CD4-positive, alpha-beta T cell treated with Interleukin-6 for 4 hours (primary cell): ENCODE measurements at places on chromosomes 13 and 19.

GRCh38 chr13:39734952-39735351, 79.5 kb downstream of the COG6 start:
- DNase-seq, result no peak

GRCh38 chr13:97945792-97946419, 7.6 kb upstream of the IPO5 start:
- no peak for DNase-seq

DNA sequence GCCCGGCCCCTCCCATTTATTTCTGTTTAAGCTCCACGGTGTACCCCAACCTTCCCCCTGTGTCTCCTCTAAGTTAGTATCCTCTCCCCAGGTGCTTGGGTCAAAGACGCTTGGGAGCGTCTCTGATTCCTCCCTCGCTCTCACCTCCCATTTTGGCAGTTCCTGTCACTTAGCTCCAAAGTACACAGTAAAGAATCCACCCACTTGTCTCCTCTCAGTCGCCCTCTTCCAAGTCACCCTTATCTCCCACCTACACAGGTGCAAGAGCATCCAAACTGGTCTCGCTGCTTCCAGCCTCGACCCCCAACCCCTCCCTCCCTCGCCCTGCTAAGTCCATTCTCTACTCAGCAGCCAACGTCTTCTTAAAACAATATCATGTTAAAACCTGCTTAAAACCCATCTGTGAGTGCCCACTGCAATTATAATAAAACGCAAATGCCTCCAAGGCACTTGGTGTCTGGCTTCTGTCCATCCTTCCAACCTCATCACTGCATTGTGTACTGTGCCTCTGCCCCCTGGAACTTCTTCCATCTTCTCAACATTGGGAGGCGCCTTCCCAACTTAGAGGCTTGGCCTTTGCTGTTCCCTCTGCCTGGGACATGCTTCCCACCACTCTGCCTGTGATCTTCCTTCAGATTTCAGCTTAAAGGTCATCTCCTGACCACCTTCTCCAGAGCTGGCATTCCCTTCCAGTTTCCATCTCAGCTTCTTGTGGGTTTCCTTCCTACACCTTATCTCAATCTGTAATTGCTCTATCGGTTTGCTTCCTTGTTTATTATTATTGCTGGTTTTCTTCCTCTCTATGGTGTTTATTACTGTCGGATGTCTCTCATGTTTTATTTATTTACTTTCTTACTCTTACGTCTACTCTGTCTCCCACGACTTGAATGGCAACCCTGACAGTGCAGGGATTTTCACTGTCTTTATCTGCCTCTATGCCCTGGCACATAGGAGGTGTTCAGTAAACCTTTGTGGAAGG, 9.5 kb upstream of the KLK14 start:
- no peak for DNase-seq

- no peak for DNase-seq
These were observed 214.8 kb upstream of the UBL3 start for GRCh38 chr13:30065181-30065580.

DNA sequence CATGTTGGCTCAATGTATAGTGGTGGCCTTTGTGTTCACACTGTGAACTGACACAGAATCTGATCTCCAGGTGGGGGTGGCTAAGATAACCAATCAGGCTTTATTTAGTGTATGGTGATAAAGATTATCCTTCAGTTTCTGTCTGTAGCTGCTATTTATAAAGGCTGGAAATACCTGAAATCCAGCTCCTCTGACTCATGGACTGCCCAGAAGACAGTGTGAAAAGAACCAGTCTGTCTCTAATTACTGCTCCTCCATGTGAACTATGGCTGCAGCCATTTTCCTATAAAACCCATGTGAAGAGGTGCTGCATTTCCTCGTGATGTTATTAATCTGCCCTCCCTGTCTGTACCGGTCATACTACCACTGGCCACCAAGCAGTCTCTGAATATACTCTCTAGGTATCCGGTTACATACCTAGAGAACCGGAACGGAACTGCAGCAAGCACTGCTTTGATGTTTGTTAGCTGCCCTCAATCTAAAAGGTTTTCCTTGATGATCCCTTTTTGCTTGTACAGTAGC, 238.0 kb downstream of the LHFPL6 start:
- no peak for DNase-seq

DNA sequence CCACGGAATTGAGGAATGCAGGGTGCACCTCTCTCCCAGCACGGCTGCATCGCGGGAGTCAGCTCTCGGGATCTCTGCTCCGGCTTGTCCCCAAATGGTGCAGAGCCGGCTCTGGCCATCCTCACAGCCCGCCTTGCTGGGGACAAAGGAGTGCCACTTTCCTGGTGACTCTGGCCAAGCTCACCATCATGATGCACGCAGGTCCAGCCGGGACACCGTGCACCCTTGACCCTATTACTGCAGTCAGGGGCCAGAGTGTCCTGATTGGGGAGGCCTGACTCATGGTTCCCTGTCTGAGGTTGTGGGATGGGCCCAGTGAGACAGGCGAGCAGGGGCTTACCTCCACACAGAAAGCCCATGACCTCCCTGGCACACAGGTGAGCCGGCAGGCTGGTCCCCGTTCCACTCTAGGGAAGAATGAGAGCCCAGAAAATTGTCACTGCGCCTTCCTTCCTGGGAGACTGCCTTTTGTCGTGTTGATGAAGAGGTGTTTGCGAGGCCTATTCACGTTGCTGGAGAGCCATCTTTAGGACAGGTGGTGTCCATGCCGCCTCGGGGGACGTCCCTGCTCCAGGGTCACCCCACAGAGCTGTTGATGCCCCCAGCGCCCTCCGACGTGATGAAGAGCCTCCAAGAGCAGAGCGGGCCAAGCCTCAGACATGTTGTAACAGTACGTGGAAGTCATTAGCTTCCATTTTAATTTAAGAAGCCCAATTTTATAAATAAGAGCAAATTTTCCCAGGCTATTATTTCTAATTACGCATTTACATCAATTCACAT, 18.5 kb upstream of the VSTM2B start:
- no peak for DNase-seq

GRCh38 chr19:48578891-48579290, 26.9 kb downstream of the SULT2B1 start:
- no peak for DNase-seq

DNA sequence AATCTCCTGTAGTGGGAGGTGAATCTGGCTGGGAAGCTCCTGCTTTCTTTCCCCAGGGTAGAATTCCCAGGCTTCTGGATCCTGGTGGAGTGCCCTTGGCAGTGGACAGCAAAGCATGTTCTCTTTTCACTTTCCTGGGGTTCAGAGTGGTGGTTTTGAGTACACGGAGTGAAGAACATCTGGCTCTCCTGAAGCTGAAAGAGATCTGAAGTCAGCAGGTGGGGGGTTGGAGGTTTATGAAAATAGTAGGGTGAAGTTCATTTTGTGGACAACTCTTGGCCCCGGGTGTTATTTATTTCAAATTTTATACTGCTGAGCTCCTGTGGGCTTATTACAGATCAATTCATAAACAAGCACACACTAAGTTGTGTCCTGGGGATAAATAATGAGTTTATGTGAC, 497.3 kb downstream of the KLF5 start:
- DNase-seq, result no peak

- peak; percentile 47 for DNase-seq
These were observed 8.1 kb downstream of the TIMM29 start for GRCh38 chr19:10936661-10937084.

- no peak for DNase-seq
These were observed 136.0 kb downstream of the KDM4B start for GRCh38 chr19:5104871-5105351.

- no peak for DNase-seq
These were observed 400.0 kb downstream of the LMO7 start for GRCh38 chr13:76036176-76036575.

- DNase-seq, result no peak
These were observed 27.6 kb downstream of the C19orf47 start for GRCh38 chr19:40320558-40320935.

- DNase-seq, result no peak
These were observed 15.1 kb upstream of the CACNG8 start for GRCh38 chr19:53947624-53948023.

DNA sequence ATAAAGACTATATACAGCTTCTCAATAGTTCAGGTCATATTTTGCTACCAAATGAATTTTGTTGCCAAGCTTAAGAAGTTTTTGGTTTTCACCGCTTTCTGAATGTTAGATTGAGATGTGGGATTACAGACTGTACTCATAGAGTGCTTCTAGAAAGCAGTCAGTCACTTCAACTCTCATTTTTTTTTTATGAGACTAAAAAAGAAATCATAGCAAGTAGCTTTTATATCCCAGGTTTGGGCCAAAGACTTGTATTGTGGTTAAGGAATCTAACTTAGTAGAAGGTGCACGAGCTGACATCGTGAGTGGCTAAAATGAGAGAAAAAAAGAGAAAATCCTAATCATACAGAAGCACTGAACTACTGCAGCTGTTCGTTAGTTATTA, 2.2 kb upstream of the USPL1 start:
- no peak for DNase-seq

DNA sequence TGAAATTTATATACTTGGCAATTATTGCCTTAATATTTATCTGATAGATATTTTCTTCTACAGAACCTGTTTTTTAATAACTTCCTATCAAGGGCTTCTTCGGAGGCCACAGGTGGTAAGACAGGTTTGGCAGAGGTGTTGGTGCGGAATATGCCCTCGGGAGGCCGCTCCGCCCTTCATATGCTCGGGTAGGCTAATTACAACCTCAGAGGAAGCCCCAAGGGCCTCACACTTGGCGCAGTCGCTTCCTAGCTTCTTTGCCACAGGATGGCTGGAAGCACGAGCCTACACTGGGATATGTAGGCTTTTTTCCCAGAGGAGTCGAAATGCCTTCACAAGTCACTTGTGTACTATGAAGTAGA, 68.8 kb downstream of the LMO7 start:
- no peak for DNase-seq

GRCh38 chr13:51731759-51732158, 72.2 kb downstream of the DHRS12 start:
- DNase-seq, result no peak

- no peak for DNase-seq
These were observed 13.3 kb upstream of the FGF9 start for GRCh38 chr13:21657538-21657937.

GRCh38 chr13:108526286-108526685, 103.1 kb upstream of the MYO16 start:
- DNase-seq, result no peak

DNA sequence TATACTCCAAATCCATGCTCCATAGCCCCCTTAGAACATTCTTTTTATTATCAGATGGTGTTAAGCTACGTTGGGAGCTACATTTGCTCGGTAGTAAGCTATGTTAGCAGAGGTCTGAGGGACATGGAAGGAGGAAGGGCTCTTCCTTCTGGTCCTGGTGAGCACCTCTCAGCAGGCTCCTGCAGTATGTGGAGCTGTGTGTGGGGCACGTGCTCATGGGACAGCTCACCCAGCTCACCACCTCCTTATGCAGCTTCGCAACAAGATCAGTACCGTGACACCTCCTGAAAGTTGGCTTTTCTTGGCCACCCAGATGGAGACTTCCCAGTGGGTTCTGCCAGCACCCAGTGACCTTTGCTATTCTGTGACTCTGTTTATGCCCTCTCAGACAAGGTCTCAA, 400.5 kb upstream of the SLC10A2 start:
- DNase-seq, result no peak

DNA sequence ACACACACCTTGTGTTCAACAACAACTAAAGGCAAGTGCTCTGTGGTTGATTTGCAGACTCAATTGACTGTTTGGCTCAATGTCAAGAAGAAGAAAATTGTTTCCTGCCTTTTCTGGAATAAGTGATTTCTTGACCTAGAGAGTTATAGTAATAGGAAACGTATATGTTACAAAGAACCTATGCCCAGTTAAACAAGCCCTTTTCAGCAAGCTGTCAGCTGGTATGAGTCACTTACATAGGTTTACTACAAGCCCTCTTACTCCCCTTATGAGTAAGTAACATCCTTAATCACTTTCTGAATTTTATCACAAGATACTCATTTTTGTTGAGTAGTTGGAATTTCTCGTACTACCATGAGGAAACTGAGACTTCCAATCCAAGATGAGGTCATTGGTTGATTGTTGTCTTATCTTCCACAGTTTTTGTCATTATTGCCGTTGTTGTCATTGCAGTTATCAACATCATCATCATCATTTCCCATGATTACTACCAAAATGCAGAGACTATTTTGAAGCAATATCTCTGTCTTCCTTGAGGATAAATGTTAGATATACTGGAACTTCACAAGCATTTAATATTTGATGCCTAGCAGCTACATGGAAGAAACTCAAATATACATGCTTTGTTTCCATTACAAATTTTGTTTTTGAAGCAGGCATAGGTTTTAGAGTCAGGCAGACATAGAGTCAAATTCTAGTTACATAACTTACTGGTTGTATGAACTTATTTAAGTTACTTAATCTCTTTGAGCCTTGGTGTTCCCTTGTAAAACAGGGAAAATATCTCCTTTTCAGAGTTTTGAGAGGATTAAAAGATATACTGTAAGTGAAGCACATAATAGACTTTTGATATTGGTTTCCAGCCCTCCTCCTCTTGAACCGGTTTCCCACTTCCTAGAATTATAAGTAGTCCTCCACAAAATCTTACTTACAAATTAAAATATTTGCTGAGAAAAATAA, 106.0 kb downstream of the RAP2A start:
- no peak for DNase-seq

- no peak for DNase-seq
These were observed 13.7 kb downstream of the FXYD5 start for GRCh38 chr19:35168196-35168595.

GRCh38 chr13:31521435-31521834, 217.9 kb upstream of the RXFP2 start:
- DNase-seq, result no peak

- DNase-seq, result no peak
These were observed 989 bp upstream of the SSC5D start for GRCh38 chr19:55486971-55487923.

DNA sequence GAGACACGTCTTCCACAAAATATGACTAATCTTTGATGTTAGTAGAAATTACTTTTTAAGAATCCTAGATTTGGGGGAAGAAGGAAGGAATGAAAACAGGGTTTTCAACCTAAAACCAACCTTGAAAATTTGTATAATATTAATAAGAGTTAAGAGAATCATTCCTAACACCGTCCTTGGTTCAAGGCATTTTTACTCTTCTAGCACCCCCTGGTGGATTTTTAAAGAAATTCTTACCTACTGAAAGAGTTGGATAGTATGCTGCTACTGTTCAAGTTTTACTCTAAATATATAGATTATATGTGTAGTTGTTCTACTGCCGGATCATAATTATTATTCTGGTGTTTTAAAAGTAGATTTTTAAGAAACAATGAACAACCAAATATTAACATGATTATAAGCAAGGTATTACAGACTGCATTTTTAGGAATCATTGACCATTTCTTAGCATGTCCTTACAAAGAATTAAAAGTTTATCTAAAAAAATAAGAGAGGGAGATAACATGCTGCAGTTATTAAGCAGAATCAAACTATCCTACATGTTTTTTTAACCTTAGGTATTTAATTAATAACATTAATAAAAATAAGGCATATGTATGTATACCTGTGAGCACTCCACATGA, 7.4 kb upstream of the SLITRK6 start:
- DNase-seq, result no peak

- no peak for DNase-seq
These were observed 1263.1 kb downstream of the PCDH9 start for GRCh38 chr13:65966991-65967451.

GRCh38 chr13:49116873-49117272, 103.3 kb upstream of the MLNR start:
- no peak for DNase-seq

GRCh38 chr13:99228737-99229691, 28.4 kb downstream of the UBAC2 start:
- DNase-seq, result no peak
